Activated CD4-positive, alpha-beta memory T cell treated with anti-CD3 and anti-CD28 coated beads for 36 hours (primary cell): ENCODE measurements at places on chromosomes 4 and X.
A peak's percentile ranks its signal among the peaks of the same experiment; 100 is the strongest.

- no peak for DNase-seq
Observed at GRCh38 chr4:21569638-21570037, 378.9 kb downstream of the KCNIP4 start.

DNA sequence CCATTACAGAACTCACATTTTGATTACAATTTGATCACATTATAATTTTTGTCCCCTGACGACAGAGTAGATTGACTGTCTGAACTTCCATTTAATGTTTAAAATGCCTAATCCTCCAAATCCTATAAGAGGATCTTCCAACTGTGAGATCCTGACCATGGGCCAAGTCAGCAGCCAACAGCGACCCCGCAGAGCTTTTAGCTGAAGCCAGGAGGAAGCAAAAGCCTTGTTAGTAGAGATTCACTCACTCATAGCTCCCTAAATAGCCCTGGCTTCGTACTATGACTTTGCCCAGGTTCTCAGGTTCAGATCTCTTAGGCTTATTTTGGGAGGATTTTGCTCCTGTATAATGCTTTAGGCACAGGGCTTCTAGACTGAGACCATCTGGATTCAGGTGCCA is 413.1 kb downstream of the NKX6-1 start:
- DNase-seq: no peak

DNA sequence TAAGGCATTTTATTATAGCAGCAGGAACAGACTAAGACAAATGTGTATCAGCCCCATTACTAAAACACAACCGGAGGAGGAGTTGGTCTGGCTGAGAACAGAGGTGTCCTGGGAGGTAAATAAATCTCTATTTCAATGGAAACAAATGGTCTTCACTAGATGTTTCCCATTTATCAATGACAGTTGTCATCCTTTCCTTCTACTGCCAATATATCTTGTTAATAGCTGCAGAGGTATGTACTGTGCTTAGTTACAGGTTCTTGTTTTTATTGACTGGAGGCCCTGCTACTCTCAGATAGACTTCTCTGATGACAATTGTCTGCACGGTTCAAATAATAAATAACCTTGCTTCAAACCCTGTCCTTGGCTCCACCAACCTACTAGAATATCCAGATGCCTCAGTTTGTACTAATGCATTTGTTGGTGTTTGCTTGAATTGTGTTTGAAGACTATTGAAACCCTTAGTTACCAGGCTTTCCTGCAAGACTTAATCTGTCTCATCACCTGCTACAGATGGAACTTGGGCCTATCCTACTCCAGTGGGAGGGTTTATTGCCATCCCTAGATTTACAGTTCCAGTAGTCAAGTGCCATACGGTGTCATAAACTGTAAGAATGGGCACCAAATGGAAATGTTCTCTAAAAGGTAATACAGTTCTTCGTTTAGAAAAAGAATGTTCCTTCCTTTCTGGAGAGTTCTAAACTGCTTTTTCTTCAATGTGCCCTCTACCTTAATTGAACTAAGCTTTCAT is 29.8 kb upstream of the HPGDS start:
- no peak for DNase-seq

DNA sequence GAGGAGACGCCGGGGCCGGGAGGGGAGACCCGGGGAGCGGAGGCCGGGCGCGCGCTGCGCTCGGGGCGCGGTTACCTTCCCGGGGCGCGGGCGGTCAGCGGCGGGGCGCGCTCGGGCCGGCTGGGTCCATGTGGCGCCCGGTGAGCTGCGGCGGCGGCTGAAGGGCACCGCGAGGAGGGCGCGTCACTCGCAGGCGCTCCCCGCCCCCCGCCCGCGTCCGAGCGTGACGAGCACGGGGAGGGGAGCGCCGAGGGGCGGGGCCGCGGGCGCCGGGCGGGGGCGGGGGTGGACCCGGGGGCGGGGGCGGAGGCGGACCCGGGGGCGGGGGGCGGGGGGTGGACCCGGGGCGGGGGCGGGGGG is at the start of gene CPLX1:
TSS of gene CPLX1 (minus strand) at position 159 of the 360 bp plus-strand sequence. CDS start 1,607 bp downstream, outside the sequence.
- peak; percentile 22 for DNase-seq

DNA sequence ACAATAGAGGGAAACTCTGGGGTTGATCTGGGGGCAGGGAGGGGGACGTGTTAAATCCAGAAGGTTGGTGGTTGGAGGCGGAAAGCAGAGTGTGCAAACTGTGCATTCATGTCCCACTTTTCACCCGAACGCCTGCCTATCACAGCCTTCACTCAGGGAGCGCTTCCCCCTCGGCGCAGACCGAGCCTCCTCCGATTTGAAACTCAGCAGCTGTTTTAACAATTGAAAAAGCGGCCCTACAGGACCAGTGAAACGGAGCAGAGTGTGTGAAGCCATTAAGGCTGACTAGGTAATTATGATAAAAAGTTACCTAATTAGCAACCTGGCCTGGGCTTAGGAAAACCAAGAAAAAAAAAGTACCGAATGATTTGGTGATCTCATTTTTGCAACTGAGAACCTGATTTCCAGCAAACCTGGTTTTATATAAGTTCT is 685 bp upstream of the NDNF start:
- DNase-seq: no peak

DNA sequence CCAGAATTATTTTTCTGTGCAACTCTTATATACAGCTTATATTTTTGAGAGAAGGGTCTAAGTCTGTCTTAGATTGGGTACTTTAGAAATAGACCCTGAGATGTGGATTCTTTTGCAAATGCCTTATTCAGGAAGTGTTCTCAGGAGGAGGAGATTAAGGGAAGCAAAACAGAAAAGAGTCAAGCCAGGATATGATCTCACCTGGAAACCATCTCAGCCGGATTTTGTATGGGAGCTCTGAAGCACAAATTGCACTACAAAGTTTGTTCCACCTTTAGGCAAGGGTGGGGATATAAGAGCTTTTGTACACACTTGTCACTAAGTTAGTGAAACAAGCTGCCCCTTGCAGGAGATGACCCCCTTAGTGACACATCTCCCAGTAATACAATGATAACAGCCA is 121.2 kb upstream of the GRPR start:
- DNase-seq: no peak

DNA sequence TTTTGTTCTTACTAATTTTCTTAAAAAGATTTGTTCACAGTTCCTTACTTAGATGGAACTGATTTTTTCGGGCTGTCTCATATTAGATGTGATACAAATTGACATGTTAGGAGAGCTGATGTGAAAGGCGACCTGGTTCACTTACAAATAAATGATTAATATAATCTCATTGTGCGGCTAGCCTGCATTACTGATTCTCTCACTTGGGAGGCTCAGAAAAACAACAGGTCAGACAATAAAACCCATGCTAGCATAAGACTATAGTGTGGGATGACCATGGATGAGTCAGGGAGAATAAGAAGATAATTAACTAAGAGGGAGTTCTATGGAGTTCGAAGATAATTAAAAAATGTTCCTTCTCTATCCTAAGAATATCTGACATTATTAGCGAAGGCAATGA is 40.8 kb downstream of the RTL9 start:
- DNase-seq: no peak

- DNase-seq: no peak
Observed at GRCh38 chr4:114694770-114695169, 96.2 kb downstream of the UGT8 start.

DNA sequence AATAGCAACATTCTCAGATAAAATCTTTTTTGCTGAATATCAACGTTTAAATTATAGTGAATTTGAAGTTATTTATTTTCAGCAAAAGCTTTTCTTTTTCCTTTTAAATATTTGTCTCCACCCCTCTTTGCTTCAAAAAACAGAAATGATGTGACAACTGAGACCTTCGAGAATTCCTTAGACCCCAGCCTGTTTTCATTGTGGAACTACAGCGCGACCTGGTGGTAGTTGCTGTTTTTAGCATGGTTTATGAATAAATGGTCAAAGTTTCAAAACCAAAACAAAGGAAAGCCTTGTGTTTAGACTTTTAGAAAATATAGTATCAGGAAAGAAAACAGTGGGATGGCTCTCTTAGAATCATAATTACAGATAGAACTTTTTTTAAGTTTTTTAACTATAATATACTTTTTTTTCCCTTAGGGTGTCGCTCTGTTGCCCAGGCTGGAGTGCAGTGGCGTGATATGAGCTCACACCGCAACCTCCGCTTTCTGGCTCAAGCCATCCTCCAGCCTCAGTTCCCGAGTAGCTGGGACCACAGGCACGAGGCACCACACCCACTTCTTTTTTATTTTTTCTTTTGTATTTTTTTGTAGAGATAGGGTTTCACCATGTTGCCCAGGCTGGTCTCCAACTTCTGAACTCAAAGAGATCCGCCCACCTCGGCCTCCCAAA is 26.8 kb upstream of the TMEM184C start:
- peak; percentile 60 for DNase-seq

DNA sequence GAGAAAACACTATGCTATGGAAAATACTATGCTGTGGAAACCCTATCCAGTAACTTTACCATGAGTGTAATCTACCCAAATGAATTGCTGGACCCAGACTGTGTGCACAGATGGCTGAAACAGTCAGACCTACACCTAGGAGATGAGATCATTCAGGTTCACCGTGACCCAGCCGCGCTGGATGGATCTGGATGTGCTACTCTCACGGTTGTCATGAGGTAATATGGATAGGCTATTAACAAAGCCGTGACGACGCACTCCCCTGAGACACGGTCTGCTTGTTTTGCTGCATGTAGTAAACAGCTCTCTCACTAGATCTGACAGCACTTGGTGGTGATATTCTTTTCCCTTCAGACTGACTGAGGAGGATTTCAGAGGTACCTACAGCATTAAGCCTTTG is 832.5 kb upstream of the GRID2 start:
- no peak for DNase-seq

DNA sequence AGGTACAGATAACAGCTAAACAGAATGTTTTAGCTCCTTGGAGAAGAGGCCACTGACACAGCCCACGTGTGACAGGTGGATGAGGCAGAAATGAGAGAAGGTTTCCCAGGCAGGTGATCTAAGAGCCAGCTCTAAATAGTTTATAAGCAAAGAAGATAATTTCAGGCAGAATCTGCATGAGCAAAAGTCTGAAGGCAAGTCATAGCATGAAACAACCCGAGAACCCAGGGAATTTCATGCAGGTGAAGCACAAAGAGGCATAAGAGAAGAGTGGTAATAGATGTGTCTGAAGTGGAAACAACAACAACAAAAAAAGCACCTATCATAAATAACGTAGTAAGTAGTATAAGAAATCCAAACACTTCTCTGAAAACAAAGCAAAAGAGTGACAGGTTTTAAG is 275.8 kb upstream of the CPEB2 start:
- DNase-seq: no peak

- peak; percentile 23 for DNase-seq
Observed at GRCh38 chr4:52750819-52751486, at the start of gene ERVMER34-1. Gene ERVMER34-1, minus strand, starts transcription at chr4:52751425. Its CDS starts 5,905 bp downstream, at chr4:52745520.

DNA sequence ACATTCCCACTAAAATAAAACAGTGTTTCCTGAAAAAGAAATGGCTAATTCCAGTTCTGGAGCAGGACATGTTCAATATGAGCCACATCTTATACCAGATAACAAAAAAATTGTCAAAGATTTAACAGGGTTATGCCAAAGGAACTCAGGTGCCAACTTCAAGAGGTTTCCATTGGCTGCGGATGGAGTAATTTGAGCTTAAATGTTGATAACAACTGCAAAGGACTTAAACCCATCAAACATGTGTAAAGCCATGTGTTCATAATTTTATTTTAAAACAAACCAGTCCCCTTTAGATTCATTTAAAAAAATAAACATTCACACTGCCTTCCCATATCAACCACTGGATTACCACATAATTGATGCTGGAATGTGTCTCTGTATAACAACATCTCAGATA is 156.4 kb upstream of the PCDH18 start:
- no peak for DNase-seq

GRCh38 chrX:781224-782204 is 150.9 kb downstream of the SHOX start:
- no peak for DNase-seq

DNA sequence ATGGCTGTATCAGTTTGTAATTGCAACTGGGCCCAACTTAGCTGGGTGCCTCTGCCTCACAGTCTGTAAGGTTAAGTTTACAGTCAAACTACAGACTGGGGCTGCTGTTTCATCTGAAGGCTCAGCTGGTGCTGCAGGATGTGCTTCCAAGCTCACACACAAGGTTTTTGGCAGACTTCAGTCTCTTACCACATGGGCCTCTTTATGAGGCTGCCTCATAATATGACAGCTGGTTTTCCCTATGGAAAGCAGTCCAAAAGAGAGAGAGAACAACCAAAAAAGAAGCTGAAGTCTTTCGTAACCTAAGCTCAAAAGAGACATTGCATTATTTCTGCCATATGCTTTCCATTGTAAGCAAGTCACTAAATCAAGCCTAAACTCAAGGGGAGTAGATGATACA is 271.7 kb downstream of the DCTD start:
- no peak for DNase-seq

GRCh38 chrX:71256856-71257255 is 2.9 kb upstream of the ZMYM3 start:
- no peak for DNase-seq

- peak; percentile 28 for DNase-seq
Observed at GRCh38 chrX:33434256-33435092, 223.1 kb upstream of the DMD start.

- no peak for DNase-seq
Observed at GRCh38 chr4:66558651-66559050, 888.4 kb upstream of the EPHA5 start.

DNA sequence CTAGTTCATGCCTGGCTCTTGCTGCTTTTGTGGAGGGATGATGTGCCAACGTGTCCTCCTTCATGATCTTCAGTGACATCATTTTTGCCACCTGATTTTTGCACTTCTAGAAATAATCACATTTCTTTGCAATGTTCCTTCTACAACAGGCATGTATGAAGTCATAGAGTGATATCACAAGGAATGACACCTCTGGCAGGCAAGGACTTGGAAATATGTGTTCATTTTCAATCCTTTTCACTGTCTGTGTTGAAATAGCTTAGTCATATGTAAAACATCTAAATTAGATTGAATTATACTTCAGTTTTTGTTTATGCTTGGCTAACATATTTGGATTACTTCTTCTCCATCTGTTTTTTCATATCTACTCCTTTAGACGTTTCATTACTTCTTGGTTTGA is 221.2 kb upstream of the STK26 start:
- DNase-seq: no peak

DNA sequence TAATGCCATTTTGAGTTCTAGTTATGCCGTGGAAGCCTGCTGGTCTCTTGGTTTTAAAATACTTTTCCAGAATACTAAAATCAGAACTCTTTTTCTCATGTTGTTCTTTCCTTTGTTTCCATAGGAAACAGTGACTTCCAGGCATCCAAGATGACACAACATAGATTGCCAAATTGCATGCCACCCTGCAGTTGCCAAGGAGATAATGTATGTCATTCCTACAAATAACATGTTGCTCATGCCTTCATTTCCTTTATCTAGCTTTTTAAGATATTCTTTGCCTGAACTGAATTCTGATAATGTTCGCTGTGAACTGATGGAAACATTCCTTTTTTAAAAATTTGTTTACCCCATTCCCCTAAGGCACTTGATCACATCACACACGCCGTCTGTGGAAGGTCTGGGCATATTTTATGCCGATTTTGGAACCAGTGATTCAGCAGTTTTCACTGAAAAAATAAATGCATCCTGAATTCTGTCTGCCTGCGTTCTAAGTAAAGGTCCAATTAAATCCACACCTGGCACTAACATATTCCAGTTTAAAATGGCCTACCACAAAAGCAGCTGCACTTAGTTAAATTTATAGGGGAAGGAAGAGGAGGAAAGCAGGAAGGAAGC is 38.0 kb upstream of the COX7B2 start:
- no peak for DNase-seq

- no peak for DNase-seq
Observed at GRCh38 chr4:82519072-82519471, 42.7 kb downstream of the TMEM150C start.

GRCh38 chr4:153652051-153652784 is 31.9 kb upstream of the TLR2 start:
- DNase-seq: peak; percentile 60

- no peak for DNase-seq
Observed at GRCh38 chr4:31016322-31017061, 296.3 kb downstream of the PCDH7 start.

- no peak for DNase-seq
Observed at GRCh38 chr4:137635601-137636000, 103.3 kb upstream of the PCDH18 start.
